ENCODE measurements at places on chromosomes 12 and 14.

DNA sequence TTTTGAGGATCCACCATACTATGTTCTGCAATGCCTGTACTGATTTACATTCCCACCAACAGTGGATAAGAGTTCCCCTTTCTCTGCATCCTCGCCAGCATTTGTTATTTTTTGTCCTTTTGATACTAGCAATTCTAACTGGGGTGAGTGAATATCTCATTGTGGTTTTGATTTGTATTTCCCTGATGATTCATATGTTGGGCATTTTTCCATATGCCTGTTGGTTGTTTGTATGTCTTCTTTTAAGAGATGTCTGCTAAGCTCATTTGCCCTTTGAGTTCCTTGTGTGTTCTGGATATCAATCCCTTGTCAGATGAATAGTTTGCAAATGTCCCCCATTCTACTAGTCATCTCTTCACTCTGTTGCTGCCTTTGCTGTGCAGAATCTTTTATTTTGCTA lies 49.0 kb upstream of the MSRB3 start:
- no peak for DNase-seq

DNA sequence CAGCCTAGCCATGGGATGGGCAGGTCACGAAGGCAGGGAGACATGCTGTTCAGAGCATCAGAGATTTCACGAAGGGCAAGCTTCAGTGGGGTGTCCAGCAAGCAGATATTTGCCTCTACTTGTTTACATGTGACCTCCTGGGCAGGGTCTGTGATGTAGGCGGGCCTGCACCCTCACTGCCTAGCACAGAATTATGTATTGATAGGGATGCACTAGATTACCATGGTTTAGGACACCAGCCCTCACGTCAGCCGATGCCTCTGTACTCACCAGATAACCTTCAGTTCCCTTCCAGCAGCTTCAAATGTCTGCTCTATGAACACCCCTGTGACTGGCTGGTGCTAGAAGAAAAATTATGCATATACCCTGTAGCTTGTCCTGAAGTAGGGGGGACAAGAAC lies 5.1 kb upstream of the EIF5 start:
- DNase-seq: no peak

DNA sequence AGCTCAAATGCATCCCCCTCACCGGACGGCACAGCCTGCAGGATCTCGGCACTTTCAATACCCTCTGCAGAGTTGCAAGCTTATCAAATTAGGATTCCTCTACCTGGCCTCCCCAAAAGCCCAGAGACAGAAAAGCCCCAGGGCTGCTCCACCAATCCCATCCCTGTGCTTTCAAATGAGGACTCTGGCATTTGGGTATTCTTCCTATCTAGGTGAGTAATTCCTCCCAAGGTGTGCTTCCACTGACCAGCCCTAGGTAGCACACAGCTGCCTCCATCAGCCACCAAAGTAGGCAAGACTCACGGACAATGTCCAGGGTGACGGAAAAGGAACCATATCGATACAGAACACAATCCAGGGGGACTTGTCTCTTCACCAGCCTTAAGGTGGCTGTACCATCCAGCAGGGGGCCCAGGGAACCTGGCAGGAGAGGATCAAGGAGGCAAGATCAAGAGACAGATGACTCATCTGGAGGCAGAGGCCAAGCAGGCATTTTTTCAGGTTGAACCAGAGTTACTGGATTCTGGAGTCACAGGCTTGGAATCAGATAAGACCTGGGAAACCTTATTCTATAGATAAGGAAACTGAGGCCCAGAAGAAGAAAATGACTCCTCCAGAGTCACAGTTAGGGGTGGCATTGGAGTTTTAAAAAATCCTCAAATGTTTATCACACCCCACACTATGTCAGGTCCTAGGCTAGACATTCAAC lies 9.9 kb downstream of the PMEL start:
- DNase-seq: no peak

- DNase-seq: no peak
Measured at GRCh38 chr12:20268771-20269170, 99.6 kb upstream of the PDE3A start.

DNA sequence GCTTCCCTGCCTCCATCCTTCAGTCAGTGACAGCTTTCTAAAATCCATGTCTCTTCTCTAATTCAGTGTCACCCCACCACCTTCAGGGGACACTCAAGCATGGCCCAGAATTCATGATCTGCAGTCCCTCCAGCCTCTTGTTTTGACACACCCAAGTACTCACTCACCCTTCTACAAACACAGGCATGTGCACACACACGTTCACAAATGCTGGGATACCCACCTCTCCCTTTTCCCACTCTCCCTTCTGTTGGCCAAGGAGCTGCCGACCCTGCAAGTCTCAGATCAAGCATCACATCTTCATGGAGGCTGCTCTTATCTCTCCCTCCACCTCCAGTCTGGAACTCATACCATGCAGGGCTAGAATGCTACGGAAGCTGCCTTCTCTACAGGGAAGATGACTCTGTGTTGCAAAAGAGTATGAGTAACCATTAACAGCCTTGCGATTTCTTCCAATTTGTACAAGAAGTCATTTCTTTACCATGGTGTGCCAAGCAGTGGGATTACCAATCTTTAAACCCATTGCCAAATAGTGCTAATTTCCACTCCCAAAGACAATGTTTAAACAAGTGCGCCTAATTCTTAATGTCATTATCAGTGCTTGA lies 196.1 kb downstream of the BCL11B start:
- DNase-seq: no peak

DNA sequence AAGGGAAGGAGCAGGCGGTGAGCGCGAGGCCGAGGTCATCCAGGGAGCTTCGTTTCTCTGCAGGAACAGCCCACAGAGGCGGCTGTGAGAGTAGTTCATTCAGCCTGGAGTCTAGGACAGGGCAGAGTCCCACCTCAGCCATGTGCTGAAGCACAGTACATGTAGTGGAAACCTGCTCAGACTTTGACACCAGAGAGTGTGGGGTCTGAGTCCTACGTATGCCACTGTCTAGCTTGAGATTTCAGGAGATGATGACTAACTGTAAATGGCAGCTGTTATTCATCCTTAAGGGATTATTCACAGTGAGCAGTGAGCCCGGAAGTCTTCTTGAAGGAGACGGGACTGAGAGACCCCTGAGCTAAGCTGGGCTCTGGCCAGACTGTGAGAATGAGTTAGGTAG lies 938 bp upstream of the SLC6A13 start:
- no peak for DNase-seq
